Left kidney (tissue), 8 donors: ENCODE measurements at places on chromosomes 13 and 19. TPM values are rescaled to one million over a fixed set of nuclear protein-coding genes. Genes with fewer than 3 reads are reported as not detected.

Gene CCDC9
- 22.5 TPM for polyA plus RNA-seq

Gene FFAR3
- polyA plus RNA-seq = 0.15 TPM

Gene FUT3
- 1.2 TPM for polyA plus RNA-seq

Gene SLITRK6
- polyA plus RNA-seq = 7.0 TPM

Gene DHPS
- polyA plus RNA-seq = 87.9 TPM

Gene ZNF549
- polyA plus RNA-seq = 20.9 TPM

Gene ZNF850
- polyA plus RNA-seq = 5.7 TPM

Gene ATXN8OS
- 0.33 TPM for polyA plus RNA-seq

Gene MARCHF2
- polyA plus RNA-seq = 12.4 TPM

Gene B3GNT8
- 3.0 TPM for polyA plus RNA-seq

Gene PLK5
- 0.23 TPM for polyA plus RNA-seq

Gene IPO5
- polyA plus RNA-seq = 211 TPM

Gene CYP4F22
- 0.28 TPM for polyA plus RNA-seq

Gene KLF5
- 30.2 TPM for polyA plus RNA-seq

Gene VAV1
- polyA plus RNA-seq = 1.5 TPM

Gene IL17D
- 7.2 TPM for polyA plus RNA-seq

Gene PCID2
- 80.4 TPM for polyA plus RNA-seq

Gene RFPL4A
- not detected for polyA plus RNA-seq

Gene RABAC1
- polyA plus RNA-seq = 45.4 TPM

Gene CEACAM7
- polyA plus RNA-seq = not detected

Gene MYADM
- polyA plus RNA-seq = 63.4 TPM

Gene ZNF66
- polyA plus RNA-seq = 10.5 TPM

Gene ZNF223
- polyA plus RNA-seq = 18.3 TPM

Gene ATP8B3
- polyA plus RNA-seq = 0.85 TPM

Gene OR7A5
- polyA plus RNA-seq = 0.05 TPM

Gene GFY
- not detected for polyA plus RNA-seq

Gene GRK1
- 0.07 TPM for polyA plus RNA-seq

Gene ZNF345
- polyA plus RNA-seq = 22.9 TPM

Gene ZNF681
- polyA plus RNA-seq = 8.9 TPM

Gene DIRAS1
- 3.6 TPM for polyA plus RNA-seq

Gene FLT3LG
- polyA plus RNA-seq = 3.3 TPM

Gene LHB
- polyA plus RNA-seq = 0.38 TPM

Gene GSX1
- polyA plus RNA-seq = not detected

Gene NLRP4
- not detected for polyA plus RNA-seq

Gene SPART
- 101 TPM for polyA plus RNA-seq

Gene ACP5
- 10.0 TPM for polyA plus RNA-seq
